ENCODE measurements at places on chromosomes 7 and 10. TPM values are rescaled to one million over a fixed set of nuclear protein-coding genes. Genes with fewer than 3 reads are reported as not detected.

Gene LRCH4
- total RNA-seq = 9.4 TPM

Gene EN2
- total RNA-seq = not detected

Gene SAP25
- total RNA-seq = not detected

Gene PHYHIPL
- not detected for total RNA-seq

Gene NRBF2
- 26.6 TPM for total RNA-seq

Gene TMEM184A
- total RNA-seq = not detected

Gene NEURL1
- total RNA-seq = 0.27 TPM

Gene MKI67
- 38.7 TPM for total RNA-seq

Gene VAX1
- not detected for total RNA-seq

Data from fibroblast of the aortic adventitia (primary cell).